ENCODE measurements at places on chromosomes 16 and 17.
A peak's percentile ranks its signal among the peaks of the same experiment; 100 is the strongest.

GRCh38 chr16:27174798-27175197 is 28.5 kb upstream of the KDM8 start:
- peak; percentile 31 for DNase-seq

- DNase-seq: no peak
Observed at GRCh38 chr16:57690782-57691471, 3.7 kb upstream of the DRC7 start.

DNA sequence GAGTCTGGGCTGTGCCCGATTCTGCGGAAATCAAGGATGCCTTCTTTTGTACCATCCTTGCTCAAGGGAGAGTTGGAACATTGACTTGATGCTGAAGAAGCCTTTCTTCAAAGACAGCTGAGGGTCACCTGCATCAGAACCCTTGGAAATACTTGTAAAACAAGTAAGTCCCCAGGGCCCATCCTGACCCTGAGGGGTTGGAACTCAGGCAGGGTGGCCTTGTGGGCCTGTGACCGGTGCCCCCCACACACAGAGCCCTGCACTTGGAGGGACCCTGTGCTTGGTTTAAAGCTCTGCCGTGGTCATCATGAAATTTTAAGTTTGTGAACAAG is 56.9 kb downstream of the WIPI1 start:
- DNase-seq: no peak

DNA sequence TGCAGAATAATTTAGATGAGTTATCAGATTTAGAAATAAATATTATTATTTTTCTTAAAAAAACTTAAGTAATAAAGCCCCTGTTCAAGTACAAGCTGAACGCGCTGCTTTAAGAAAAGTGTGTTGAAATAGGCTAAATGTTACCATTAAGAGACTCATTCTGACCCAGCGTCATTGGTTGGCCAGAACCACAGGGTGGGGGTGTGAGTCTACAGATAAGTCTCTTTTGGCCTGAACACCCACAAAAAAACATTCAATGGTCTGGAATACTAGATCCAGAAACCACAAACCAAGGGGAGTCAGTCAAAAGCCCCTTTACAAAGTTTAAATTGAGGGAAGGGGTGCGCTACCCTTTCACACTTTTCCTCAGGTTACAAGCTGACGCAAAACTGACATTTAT is 776.1 kb downstream of the KCNJ2 start:
- no peak for DNase-seq

DNA sequence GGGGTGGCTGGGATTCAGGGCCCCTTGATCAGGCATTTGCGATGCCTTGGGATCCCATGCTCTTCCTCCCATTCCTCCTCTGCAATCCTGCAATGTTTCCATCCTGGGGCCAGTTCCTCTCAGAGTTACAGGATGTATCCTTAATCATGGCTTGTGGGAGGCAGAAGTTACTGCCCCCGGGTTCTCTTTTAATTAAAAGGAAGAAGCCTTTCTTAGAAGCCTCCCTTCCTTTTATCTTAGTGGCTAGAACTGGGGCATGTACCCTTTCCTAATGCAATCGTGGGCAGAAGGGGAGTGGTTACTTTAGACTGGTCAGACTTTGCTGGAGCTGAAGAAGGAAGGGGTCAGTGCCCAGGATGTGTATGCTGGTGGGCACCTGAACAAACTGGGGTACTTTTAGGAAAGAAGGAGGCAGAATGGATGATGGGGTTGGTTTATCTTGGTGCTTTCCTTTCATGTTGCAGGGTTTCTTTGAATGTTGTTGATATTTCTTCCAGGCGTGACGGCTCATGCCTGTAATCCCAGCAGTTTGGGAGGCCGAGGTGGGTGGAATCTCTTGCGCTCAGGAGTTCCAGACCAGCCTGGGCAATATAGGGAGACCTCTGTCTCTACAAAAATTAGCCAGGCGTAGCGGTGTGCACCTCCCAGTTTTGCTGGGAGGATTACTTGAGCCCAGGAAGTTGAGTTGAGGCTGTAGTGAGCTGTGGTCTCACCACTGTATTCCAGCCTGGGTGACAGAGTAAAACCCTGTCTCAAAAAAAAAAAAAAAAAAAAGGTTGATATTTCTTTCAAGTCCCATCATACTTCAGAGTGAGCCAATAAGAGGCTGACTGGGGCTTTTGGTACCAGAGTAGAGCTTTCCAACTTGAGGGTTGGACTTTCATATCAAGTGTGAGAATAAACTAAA is 13.2 kb upstream of the SPN start:
- no peak for DNase-seq

DNA sequence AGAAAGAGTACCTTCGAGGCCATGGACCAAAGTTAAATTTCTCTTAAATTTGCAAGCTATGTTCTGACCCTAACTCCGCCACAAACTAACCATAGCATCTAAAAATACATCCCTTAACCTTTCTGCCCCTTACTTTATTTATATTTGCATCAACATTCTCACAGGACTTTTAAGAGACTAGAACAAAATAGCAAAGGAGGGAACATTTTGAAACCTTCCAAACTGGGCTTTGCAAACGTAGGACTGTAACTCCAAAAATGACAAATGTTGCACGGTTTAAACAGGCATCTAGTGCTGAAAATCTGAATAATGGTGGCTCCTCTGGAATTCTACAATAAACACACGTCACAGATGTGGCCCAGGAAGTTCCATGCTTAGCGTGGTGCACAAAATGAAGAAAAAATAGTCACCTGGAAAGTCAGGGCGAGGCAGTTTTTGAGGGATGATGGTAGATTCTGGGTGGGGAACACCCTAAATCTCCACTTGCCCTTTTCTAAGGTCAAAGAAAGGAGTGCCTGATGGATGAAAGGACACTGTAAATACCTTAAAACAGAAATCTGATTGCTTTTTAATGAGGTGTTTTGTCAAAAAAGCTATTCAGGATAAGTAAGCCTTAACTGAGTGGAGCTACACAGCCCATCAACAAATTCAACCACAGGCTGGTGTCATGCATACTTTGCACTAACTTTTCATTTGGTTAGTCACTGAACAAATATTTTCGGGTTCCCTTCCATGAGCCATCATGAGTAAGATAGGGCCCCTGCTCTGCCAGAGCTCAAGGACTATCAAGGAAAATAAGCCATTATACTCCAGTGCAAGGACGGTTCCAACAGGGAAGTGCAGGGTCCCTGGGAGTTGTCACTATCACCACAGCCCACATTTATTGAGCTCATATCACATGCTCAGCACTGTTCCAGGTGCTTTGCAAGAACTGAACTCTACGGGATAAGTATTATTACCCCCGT is 21.2 kb downstream of the ARHGAP17 start:
- no peak for DNase-seq

- DNase-seq: no peak
Observed at GRCh38 chr17:3964203-3965117, at the start of gene ATP2A3. TSS of gene ATP2A3 (minus strand) at chr17:3964437. CDS start at chr17:3964291, 146 bp downstream.

DNA sequence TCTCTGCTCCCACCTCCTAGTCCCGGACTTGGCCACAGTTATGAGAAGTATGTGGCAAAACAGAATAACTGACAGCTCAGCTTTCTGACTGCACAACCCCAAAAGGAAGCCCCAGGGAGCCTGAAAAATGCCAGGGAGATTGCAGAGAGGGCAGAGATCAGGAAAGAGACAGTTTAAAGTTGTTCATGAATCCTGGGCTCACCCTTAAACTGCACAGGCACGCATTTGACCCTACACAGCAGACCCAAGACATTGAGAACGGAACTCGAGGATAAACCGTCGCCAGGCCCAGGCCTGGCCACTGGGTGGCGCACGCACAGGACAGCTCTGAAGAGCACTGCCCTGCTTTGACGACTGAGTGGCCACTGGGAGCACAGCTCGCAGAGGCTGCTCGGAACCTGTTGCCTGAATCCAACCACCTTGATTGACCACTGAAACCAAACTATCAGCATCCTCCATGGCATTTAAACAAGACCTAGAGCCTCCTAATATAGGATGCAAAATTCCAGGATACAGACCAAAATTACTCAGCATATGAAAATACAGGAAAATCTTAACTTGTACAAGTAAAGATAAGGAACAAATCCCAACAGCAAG is 114.0 kb downstream of the C16orf95 start:
- DNase-seq: no peak

- no peak for DNase-seq
Observed at GRCh38 chr16:74825941-74826340, 51.3 kb upstream of the FA2H start.

GRCh38 chr17:47218896-47219430 is 9.8 kb downstream of the MYL4 start:
- DNase-seq: no peak

GRCh38 chr17:78266771-78267170 is 35.3 kb downstream of the TMEM235 start:
- DNase-seq: no peak

DNA sequence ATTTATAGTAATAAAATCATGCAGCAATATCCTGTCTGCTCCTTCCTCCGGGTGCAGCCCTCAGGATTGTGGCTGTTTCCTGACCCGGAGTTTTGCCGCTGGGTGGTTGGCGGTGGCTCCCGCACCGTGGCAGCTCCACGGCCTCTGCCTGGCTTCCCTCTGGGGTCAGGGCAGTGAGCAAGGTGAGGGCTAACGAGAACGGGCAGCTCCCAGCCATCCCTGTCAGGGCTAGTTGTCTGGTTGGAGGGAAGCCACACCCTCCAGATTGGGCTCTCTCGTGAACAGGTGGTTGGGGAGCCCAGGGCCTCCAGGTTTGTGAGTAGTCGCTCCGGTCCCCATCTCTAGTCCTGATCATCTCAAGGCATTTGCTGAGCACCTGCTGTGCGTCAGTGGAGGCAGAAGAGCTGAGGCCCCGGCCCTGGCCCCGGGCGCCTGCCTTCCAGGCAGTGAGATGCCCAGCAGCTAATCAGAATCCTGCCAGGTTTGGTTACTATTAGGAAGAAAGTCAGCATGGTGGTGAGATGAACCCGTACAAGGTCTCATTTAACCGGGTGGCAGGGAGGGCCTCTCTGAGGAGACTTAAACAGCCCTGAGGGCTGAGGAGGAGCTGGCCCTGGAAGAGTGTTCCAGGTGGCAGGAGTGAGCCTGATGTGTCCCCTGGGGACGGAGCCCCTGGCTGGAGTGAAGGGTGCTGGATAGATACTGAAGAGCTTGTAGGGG is 2.3 kb upstream of the NUDT16L1 start:
- DNase-seq: no peak

- no peak for DNase-seq
Observed at GRCh38 chr16:72751076-72751475, 296.9 kb downstream of the ZFHX3 start.

DNA sequence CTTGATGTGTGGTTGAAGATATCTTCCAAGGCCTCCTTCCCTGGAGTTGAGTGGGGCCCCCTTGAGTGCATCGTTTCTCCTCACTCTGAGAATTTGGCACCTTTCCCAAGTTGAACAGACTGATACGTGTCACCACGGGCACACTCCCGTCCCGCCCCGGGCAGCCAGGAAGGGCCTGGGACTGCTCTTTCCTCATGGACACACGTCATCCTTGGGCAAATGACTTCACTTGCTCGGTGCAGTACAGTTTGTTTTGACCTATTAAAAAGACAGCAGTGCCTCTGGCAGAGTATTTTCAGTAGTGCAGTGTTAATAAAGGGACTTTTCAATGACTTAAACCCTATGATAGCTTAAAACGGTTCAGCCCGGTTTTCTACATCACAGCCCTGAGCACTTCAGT is 59.9 kb downstream of the SEC14L1 start:
- DNase-seq: no peak

- no peak for DNase-seq
Observed at GRCh38 chr17:31093866-31094599, 744 bp upstream of the NF1 start.

DNA sequence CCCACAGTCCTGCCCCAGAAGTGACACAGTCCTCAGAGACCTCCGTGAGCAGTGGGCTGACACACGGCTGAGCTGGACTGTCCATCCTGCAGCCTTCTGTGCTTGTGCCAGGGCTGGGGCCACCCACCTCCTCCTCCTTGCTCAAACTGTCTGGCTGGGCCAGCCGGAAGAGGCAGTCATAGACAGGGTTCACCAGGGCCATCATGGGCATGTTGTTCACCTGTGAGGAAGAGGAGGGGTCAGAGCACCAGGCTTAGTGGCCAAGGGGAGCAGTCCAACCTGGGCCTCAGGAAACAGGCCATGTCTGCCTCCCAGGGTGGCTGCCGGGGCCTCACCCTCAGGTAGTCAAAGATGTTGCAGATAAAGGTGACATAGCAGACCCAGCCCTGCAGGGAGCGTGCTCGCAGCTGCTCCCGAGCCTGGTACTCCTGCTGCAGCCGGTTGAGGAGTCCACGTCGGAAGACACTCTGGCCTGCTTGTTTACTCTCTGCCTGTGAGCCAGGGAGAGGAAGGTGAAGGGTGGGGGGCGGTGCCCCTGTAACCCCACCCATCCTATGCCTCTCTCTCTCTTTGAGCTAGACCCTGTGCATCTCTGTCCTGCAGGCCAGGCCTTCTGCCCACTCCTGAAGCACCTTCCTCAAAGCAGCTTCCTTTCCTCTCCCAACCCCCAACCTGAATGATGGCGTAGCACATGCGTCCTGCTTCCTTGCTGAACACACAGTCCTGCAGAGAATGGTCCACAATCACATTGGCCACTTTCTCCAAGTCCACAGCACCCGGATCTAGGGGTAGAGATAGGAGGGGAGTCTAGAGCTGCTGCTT is 3.4 kb downstream of the MIF4GD start:
- DNase-seq: no peak

- DNase-seq: no peak
Observed at GRCh38 chr17:70905796-70906195, 736.5 kb downstream of the KCNJ2 start.

GRCh38 chr16:31094088-31094423 is 541 bp downstream of the VKORC1 start:
- DNase-seq: no peak

DNA sequence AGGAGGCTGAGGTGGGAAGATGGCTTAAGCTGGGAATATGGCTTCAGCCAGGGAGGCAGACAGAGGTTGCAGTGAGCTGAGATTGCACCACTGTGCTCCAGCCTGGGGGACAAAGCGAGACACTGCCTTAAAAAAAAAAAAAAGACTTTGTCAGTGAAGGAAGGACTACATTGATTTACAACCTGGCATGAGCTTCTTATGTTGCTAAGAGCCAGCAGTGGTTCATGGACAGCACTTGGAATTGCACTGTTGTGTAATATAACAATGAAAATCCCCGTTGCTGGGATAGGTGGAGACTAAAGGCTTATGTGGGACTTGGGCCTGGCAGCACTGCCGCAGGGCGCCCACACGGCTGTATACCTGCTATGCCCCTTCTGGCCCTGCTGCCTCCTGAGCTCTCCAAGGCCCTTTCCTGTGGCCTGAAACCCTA is 14.1 kb upstream of the SLC16A5 start:
- DNase-seq: no peak

DNA sequence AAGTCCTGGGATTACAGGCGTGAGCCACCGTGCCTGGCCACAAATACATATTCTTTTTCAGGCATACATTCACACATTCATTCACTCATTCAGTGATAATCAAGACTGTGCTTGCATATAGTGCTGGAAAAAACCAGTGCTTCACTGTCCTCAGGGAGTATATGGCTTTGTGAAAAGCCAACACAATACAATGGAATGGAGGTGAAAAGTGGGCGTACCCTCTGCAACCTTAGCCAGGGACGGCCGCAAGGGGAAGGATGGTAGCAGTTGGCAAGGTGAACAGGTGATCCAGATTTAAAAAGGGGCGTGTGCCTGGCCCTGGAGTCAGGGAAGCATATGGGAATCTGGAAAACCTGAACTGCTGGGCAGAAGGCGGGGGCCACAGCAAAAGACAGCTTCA is 18.1 kb upstream of the GAN start:
- DNase-seq: no peak
